ENCODE measurements at places on chromosomes 4 and X.
A peak's percentile ranks its signal among the peaks of the same experiment; 100 is the strongest.

- DNase-seq = no peak
Observed at GRCh38 chrX:56764153-56764974, 35.3 kb downstream of the NBDY start.

- no peak for DNase-seq
Observed at GRCh38 chr4:73230865-73231517, 27.6 kb downstream of the ANKRD17 start.

DNA sequence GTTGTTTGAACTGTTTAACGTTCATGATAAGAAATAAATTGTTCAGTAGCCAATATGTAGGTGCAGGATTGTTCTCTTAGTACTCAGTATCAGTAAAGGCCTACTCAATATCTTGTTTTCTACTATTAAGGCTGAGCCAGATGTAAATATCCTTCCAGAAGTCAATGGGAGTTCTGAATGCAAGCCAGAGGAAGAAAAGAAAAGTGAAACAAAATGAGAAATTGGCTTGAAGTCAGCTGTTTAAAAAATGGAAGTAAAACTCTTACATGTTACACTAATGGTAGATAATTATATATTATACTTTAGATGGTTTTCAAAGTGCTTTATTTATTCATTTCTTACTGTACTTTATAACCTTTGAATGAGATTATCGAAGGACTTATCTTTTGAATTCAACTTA is 1417.9 kb downstream of the ADGRL3 start:
- DNase-seq = no peak

DNA sequence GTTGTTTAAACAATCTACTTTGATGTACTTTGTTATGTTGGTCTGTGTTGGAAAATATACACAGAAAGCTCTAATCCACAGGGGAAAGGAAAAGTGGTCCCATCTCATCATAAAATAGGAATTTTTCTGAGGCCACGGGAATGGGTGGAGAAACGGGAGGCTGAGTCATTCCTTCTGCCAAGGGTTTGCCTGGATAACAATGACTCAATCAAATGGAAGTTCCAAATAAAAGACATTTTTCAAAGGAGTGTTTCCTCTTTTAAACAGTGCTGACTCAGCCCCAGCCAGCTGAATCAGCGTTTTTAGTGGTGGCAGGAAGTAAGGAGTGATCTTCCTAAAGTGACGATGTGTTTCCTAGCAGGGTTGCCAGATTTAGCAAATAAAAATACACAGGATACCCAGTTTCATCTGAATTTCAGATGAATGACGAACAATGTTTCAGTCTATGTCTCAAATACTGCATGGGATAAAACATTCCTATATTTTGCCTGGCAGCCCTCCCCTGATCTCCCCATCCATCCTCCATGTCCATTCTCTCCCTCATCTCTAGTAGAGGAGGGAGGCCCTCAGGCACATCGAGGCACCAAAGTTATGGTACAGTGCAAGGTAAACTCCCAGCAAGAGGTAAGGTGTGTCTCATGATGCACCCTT is 345.4 kb upstream of the GATB start:
- DNase-seq = no peak

DNA sequence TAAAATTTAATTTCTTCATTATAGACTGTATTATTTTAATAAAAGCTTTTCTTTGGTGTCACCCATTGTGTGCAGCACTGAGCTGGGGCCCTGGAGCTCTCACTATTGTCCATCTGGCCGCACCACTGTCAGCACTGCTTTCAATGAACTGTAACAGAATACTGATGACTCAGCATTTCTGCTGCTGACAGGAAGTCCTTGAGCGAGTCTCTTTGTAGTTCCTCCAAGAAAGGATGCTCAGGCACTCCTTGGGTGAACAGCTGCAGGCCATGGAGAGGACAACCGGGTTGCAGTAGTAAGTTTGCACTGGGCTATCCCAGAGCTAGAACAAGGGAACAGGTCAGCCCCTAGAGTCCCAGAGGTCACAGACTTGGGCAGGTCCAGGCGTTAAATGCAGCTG is 81.6 kb downstream of the SORBS2 start:
- DNase-seq = no peak

- DNase-seq = no peak
Observed at GRCh38 chr4:101141230-101141629, 206.1 kb downstream of the PPP3CA start.

DNA sequence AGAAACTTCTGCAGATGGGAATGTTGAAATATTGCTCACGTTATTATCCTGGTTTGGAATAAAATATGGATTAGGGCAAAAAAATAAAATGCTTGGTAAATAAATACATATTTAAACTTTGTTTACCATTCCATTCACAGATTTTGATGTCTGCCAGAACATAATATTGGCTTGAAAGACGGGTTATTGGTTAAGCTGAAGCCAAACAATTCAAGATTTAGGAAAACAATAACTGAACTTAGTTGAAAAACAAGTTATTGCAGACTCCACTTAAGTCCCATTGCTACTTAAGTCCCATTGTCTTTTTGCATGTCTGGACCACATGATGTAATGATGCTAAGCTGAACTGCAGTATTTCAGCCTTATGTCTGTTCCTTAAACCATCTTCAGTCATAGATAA is 722.5 kb downstream of the FAT4 start:
- DNase-seq = no peak

- no peak for DNase-seq
Observed at GRCh38 chrX:81206476-81206875, 4.6 kb downstream of the SH3BGRL start.

GRCh38 chr4:29717287-29718057 is 1002.7 kb upstream of the PCDH7 start:
- no peak for DNase-seq

DNA sequence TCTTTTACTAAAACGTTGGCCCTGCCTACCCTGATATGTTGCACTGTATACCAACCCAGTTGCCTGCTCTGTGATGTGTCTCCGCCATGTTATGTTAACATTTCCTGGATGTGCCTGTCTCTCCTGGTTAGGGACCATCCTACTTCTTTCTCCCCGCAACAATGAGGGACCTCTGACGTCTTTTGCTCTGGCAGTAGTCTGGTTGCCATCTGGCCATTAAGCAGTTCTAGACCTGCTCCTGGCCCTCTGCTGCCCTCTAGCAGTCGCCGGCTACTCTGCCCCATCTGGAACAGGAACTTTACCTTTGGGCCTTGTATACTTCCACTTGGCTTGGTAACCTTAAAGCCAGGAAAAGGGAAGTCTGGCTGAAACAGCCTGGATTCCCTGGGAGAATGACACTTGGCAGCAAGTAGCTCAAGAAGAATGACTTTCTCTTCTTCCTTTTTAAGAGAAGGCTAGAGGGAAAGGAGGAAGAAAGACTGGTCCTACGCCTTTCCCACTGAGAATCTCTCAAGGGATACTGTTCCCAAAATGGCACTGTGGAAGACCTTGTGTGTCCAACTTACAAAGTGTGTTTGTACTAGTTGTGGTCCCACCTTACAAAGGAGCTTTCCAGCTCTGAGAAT is 63.5 kb downstream of the GPC3 start:
- peak; percentile 10 for DNase-seq

DNA sequence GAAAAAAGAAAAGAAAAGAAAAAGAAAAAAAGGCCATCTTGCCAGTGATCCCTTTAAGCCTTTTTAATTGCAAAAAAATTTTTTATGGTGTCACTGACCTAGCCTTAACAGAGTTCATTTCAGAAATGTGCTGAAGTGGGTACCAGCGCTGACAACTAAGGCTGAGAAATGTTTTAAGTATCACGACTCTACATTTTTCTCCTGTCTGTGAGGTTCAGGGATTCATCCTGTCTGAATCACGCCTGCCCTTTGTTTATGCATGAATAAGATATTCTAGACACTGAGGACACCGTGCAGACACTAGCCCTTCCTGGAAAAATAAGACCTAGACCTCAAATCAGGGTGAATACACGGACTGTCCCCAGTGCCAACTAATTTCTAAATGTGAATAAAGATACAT is 154.4 kb upstream of the NOCT start:
- no peak for DNase-seq

GRCh38 chr4:162770761-162771490 is 395.8 kb downstream of the NAF1 start:
- no peak for DNase-seq

- no peak for DNase-seq
Observed at GRCh38 chr4:82761229-82761628, 37.4 kb downstream of the SCD5 start.

DNA sequence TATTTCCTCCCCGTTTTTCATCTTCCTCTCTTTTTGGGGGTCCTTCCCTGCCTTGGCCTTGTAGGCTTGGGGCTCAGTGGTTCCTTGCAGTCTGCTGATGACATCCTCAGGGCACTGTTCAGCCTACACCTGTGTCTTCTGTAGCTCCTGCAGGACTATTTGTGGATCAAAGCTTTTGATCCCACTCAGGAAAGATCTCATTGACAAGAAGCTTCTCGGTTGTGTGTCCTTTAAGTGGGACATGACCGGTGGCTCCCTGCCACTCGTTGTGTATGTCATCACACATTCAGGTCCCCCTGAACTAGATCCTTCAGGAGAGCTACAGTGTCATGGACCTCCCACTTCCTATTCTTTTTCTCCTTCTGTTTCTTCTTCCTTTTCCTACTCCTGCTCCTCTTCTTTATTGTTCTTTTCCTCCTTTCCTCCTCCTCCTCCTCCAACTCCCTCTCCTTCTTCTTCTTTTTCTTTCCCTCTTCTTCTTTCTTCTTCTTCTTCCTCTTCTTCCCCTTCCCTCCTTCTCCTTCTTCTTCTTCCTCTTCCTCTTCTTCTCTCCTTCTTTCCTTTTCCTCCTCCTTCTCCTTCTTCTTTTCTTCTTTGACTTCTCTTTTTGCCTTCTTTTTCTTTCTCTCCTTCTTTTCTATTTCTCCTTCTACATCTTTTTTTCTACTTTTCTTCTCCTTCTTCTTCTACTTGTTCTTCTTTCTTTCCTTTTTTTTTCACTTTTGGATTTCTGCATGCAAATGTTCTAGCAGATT is 67.8 kb downstream of the NBDY start:
- DNase-seq = no peak

DNA sequence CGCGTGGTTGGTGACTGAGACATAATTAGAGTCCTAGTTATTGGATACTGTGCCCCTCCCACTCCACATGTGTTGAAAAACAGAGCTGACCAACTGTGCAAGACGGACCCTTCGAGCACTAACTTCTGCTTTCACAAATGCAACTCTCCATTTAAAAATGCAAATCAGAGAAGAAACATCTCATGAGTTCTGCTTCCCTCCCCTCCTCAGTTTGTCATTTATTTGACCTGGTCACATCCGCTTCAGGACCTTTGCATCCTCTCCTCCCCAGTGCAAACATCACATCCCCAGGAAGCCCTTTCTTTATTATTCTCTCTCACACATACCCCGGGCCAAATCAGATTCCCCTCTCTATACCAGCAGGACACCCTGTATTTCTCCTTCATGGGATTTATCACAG is 38.1 kb upstream of the NOCT start:
- no peak for DNase-seq

All from NCI-H2107 (cell line).